CD4-positive, alpha-beta T cell treated with Interferon gamma for 1 hour (primary cell): ENCODE measurements at places on chromosomes 16 and 17.

DNA sequence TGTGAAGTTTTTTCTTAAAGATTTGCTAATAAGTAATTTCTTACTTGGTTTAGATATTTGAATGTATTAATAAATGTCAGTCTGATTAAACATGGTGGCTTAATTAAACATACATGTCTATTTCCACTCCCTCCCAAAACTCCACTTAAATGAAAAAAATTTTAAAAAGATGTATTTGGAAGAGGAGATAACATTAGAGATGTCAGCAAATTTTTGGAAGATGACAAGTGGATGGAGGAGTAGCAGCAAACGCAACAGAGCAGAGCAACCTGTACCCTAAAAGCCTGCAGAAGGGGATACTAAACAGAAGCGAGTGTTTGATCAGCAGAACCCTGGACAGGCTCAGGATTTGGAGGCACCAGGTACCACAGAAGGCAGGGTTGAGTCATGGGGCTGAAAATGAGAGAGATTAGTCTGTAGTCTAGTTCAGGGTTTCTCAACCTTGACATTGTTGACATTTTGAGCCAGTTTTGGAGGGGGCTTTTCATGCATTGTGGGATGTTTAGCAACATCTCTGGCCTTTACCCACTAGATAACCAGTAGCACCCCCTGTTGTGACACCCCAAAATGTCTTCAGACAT lies 17.8 kb downstream of the LUC7L3 start:
- DNase-seq = no peak

GRCh38 chr16:1743376-1744337 lies 27.7 kb downstream of the NME3 start:
- no peak for DNase-seq

DNA sequence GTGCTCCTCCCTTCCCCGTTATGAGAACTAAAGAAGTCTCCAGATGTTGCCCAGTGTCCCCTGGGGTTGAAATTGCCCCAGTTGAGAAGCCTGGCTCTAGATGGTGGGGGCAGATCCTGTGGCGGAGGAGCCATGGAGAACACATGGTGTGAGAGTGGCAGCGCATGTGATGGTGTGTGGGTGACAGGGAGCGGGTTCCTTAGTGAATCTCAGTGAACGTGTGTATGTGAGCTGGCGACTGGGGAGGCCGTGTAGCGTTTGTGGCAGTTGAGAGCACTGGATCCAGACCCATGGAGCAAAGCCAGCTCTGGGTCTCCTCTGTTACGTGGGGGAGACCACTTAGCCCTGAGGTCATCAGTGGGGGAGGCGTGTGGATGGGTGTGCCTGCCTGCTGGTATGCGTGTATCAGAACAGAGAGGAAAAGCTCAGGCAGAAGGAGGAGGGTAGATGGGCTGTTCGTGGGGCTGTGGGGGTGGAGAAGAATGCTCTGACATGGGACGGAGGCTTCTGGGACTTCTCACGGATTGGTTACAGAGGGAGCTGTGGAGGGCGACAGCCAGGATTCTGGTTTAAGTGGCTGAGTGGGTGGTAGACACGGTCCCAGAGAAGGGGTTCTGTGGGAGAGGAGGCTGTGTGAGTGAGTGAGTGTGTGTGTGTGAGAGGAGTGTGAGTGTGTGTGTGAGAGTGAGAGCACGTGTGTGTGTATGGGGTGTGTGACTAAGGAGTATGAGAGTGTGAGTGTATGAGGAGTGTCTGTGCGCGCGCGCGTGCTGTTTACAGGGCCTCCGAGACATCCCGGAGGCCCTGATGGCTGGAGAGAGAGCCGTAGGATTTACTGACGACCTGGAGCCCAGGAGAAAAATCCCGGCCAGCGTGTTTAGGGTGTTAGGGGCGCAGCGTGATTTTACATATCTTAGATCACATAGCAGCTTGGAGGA lies 193.8 kb downstream of the SNX29 start:
- DNase-seq = no peak

GRCh38 chr17:46831573-46832330 lies 13.3 kb upstream of the WNT3 start:
- DNase-seq = no peak

- peak; percentile 84 for DNase-seq
These were observed 15.8 kb upstream of the AKTIP start for GRCh38 chr16:53518550-53519416.

DNA sequence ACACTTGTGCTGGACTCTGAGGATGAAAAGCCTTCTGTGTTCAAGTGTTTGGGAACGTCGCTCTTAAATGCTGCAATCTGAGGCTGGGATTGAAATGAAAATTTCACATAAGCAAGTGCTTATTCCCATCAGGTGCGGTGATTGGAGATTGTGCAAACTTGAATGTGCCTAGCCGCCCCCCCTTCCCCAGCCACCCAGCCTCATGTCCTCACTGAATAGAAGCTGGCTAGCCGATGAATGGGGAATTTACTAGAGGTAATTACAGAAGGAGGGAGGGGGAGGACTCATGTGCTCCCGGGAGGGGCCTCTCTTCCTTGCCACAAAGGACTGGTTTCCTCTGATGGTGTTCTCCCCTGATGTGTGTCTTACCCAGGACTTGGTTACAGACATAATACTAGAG lies 544.8 kb upstream of the EEF2KMT start:
- no peak for DNase-seq

DNA sequence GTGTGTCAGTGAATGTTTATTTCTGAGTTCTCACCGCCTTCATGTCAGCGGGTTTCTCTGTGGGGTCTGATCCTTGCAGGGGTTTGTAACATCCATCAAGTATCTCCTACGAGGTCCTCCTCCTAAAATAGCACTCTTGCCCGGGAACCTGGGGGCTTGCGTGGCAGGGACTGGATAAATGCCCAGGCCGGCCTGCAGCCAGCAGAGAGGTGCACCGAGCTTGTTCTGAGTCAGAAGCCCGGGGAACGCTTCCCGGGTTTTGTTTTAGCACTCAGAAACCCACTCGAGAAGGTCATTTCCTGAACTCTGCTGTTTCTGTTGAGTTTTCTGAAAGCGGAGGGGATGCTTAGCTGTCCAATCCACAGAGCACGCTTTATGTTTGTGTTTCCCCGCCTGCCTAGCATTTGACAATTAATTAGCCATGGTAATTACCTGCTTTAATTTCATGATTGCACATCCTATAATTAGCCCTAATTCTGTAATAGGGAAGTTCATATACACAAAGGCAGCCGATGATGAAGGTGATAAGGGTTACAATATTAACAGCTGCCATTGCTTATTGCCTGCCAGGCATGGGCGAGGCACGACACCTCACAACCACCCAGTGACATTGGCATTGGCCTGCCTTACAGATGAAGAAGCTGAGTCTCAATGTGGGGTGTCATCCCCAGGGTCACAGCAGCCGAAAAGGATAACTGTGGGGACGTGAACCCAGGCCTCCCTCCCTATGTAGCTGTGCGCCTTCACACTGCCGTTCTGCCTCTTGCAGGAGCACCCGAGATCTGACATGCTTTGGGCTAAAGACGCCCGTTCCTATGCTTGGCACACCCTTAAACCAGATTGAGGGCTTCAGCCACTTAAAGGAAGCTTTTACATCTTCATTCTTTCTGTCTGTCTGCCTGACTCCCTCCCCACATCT lies 333.1 kb downstream of the CPPED1 start:
- no peak for DNase-seq

DNA sequence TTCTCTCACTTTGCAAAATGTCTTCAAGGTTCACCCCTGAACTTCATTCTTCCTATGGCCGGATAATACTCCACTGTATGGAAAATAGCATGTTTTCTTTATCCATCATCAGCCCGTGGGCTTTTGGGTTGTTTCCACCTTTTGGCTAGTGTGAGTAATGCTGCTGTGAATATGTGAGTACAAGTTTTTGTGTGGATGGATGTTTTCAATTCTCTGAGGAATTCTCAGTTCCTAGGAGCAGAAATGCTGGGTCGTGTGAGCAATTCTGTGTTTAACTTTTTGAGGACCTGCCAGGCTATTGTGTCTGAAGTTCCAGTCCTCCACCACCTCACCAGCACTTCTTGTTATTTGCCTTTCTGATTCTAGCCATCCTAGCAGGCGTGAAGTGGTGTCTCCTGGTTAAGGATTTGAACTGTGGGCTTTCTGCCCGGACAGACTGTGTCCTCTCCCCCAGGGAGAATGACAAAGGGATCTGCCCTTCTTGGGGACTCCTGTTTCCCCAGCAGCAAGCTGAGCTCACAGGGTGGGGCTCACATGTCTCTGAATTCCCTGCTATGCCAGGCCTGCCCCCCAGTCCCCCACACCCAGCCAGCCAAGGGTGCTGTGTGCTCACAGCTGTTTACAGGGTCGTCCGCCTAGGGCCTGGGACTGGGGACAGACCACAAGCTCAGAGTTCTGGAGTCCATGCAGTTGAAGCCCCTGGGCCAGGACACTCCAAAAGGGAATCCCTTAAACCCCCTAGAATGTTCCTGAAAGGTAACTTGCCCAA lies 92.2 kb upstream of the CIBAR2 start:
- no peak for DNase-seq

DNA sequence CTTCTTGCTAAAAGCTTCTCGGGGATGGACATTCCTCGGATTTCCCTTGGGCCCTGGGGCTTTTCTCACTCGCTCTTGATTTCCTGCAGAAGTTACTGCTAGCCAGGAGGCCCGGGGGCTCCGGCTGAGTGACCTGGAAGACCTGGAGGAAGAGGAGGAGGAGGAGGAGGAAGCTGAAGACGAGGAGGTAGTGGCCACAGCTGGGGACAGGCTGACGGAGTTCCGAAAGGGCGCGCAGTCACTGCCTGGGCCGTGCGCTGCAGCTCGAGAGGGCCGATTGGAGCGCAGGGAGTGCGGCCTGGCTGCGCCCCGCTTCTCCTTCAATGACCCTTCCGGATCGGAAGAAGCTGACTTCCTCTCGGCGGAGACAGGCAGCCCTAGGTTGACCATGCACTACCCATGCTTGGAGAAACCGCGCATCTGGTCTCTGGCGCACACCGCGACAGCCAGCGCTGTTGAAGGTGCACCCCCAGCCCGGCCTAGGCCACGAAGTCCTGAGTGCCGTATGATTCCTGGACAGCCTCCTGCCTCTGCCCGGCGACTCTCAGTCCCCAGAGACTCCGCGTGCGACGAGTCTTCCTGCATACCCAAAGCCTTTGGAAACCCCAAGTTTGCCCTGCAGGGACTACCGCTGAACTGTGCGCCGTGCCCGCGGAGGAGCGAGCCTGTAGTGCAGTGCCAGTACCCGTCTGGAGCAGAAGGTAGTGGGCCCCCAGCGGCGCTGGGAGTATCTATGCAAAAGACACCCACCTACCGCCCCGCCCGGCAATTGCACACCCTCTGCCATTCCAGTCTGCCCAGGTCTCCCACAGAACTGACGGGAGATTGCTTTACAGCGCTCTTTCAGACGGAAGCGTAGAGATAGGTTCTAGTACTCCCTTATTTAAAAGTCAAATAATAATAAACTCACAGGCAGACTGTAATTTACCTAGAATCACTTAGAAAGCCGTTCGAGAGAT lies 4.9 kb downstream of the IRX6 start:
- DNase-seq = no peak

DNA sequence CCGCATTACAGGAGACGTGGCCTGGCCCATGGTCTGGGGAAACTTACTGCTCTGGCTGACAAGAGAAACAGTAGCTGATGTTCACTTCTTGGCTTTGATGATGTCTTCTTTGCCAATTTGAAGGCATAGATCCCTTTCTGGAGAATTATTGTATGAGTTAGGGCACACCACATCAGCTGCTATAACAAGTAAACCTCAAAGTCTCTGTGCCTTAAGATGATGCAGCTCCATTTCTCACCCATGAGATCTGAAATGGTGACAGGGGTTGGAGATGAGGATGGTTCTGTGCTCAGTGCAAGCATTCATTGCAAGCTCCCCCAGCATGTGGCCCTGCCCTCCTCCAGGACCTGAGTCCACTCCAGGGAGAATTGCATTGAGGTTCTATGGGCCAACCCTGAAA lies 157.4 kb downstream of the IRX5 start:
- no peak for DNase-seq

- DNase-seq = no peak
These were observed 44.4 kb downstream of the EEF2K start for GRCh38 chr16:22250522-22250921.

DNA sequence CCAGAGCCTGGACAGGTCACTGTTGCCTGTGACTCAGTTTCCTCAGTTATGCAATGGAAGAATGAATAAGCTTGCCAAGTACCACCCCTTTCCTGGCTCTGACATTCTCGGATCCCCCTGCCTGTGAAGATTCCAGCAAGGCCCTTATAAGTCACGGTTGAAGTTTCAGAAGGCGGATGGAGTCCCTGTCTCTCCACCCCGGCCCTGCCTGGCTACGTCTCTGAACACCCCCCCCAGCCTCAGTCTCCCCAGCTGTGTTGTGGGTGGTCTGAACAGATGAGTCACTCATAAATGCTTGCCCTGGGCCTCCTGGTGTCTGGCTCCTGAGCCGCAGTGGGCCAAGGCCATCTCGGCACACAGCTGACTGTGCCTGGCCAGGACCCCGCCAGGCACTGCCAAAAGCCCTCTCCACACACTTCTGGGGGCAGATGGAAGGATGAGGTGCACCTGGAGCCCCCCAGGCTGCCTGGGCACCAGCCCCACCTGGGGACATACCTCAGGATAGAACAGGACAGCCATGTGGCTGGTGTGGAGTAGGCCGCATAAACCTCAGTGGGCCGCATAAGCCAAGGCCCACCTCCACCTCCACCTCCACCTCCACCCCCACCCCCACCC lies 15.4 kb downstream of the VASN start:
- DNase-seq = no peak

DNA sequence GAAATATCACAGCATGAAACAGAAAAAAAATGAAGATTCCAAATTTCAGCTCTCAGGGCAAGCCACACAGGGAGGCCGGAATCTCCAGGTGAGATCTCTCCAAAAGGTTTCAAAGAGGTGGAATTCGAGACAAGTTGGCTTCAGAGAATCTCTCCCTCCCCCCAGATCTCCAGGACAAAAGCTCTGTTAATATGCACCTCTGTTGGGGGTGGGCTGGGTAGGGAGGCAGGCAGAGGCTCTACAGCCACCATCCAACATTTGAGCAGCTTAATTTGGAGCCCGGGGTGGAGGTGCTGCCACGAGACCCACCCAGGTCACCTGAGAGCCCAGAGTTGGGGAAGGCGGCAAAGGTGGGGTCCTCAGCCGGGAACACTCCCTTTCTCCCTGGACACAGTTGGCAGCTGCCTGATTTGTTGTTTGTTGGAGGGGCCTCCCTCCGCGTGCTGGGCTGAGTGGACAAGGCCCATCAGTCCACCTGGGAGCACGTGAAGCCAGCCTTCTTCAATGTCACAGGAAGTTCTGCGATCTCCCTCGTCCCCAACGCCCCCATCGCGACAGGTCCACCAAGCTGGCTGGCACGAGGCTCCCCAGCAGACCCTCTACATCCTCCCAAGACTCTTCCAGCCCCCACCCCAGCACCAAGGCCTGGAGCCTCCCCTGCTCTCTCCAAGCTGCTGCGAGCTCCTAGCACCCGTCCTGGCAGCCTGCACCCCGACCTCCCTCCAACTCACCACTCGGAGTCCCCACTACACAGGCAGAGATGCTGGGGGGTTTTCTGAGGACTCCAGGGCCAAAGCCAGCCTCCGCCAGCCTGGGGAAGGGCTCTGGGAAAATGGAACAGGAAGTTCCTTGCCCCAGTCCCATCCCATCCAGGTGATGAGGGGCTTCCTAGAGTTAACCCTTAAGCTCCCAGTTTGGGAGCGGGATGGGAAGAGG lies at the start of gene ZSCAN10:
Gene ZSCAN10 (minus strand): TSS at position 836 of the 936 bp plus-strand sequence. CDS start 6,357 bp downstream, outside the sequence.
- DNase-seq = no peak

GRCh38 chr17:7716901-7717755 lies at the start of gene DNAH2:
TSS of gene DNAH2 (plus strand) at chr17:7717744. CDS start at chr17:7719735, 1,991 bp downstream.
- peak; percentile 12 for DNase-seq

- DNase-seq = no peak
These were observed 186.4 kb downstream of the BCAS3 start for GRCh38 chr17:60863892-60864707.

GRCh38 chr17:393806-394717 lies 41.5 kb upstream of the RPH3AL start:
- DNase-seq = no peak

GRCh38 chr16:79651363-79651762 lies 50.8 kb upstream of the MAF start:
- DNase-seq = no peak
